ENCODE measurements at places on chromosomes 1 and 21.

DNA sequence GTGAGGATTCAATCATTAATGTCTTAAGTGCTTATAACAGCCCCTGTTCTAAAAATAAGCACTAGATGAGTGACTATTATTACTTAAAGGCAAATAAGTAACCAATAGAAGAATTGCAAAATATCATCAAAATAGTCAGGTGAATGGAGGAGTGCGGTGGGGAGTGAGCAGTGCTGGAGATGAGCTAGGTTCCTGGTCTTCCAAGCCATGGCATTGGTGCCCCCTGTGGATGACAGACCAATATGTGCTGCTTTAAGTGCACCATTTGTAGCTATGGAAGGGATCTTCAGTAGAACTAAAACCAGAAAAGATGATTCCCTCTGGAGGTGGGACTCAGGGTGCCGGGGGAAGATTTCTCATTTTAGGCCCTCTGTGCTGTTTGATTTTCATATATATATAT is 46.1 kb upstream of the SLC30A1 start:
- DNase-seq = peak; percentile 61

DNA sequence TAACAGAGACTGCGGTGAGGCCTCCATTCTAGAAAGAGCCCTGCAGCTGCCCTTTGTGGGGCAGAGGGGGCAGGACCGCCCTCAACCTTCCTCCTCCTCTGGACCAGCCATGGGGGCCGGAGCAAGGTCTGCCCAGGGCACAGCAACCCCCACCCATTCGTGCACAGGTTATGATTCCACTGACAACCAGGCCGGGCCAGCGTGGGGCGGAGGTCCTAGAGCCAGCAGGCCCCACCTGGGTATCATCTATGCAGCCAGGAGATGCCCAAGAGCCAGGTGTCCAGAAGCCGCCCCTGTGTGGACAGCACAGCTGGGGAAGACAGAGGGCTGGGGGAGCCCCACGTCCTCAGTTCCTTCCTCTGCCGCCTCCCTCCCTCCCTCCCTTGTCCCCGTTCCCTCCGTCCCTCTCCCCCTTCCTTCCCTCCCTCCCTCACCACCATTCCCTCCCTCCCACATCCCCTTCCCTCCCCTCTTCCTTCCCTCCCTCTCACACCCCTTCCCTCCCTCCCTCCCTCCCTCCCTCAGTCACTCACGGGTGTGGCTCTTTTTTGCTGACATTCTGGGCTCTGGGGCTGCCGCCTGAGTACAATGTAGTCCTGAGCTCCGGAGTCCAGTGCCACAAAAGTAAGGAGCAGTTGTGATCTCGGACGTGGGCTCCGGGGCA is 12.3 kb downstream of the RNF223 start:
- DNase-seq = no peak

DNA sequence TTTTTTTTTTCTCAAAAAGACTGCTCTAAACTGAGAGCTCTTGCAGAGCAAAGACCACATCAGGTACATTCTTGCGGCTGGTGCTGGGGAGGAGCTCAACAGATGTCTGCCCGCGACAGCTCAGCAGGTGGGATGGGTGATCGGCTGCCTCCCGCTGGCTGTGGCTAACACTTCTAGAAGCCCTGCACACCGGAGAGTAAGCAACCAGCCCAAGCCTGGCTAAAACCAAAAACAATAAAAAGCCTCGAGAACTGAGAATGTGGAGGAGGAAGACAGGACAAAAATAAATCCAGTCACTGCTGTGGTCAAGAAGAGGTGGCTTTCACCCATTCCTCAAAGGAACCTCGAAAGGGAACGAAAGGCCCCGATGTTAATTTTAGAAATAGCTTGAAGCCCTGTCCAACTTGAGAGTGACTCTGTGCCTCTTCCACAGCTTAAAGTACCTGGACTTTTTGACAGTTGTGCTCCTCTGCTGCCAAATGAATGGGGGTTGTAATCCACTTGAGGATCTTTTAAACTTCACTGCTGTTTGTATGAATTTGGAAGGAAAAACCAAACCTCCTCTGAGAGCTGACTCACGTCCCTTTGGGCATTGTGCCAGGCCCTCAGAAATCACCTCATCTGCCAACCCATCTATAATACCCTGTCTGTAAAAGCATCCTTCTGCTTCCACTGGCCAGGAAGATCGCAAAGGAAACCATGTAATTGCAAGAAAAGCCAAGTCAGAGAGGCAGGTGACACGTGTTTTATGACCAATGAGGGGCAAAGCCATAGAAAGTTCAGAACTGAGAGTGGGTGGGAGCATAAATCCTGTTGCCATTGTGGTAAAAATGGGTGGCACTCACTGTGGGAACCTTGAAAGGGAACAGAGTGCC is 78.6 kb downstream of the KCNN3 start:
- DNase-seq = peak; percentile 87

DNA sequence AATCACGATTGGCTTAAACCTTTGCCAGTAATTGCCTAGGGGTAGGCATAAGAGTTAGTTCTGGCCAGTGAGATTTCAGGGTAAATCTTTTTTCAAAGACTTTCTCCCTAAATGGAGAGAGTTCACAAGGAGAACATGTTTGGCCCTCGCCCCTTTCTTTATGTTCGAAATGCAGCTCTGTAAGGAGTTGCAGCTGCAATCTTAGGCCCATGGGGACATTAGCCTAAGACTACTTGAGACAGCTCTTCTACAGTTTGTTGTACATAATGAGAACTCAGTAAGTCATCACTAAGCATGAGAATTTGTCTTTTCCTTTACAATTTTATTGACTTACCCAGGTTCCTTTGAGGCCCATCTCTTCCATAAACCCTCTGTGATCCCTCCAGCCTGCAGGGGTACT is 40.4 kb upstream of the GADD45A start:
- no peak for DNase-seq

- DNase-seq = peak; percentile 76
Observed at GRCh38 chr1:116738673-116739370, 15.4 kb upstream of the CD2 start.

DNA sequence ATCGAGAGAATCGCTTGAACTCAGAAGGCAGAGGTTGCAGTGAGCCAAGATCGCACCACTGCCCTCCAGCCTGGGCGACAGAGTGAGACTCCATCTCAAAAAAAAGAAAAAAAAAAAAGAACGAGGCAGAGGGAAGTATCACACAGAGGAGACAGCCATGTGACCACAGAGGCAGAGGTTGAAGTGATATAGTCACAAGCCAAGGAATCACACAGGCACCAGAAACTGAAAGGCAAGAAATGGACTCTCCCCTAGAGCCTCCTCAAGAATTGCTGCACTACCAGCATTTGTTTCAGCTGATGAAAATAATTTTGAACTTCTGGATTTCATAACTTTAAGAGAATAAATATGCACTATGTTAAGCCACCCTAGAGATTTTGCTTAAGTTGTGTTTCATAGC is 459.6 kb downstream of the PTPRC start:
- no peak for DNase-seq

DNA sequence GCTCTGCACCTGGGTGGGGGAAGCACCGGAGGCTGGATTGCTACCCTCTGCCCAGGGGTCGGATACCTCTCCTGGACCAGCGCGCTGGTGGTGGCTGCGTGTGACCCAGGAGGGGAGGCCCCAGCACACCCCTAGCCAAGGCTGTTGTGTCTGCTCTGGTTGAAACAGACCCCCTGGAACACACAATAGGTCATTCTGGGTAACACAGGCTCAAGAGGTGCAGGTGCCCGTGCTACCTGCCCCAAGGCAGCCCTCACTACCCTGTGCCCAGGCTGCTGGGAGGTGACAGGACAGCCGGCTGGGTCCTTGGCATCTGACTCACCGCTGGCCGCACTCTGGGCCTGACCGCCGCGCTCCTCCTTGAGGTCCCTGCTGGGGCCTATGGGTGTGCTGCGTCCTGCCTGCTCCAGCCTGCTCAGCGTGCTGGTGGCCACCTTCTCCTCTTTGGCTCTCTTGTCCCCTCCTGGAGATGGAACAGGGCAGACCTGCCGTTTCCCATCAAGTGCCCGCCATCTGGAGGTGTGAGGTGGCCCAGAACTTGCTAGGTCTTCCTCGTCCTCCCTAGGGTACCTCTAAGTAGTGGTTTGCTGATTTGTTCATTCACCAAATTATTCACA is 30.0 kb downstream of the ZBTB17 start:
- DNase-seq = no peak

DNA sequence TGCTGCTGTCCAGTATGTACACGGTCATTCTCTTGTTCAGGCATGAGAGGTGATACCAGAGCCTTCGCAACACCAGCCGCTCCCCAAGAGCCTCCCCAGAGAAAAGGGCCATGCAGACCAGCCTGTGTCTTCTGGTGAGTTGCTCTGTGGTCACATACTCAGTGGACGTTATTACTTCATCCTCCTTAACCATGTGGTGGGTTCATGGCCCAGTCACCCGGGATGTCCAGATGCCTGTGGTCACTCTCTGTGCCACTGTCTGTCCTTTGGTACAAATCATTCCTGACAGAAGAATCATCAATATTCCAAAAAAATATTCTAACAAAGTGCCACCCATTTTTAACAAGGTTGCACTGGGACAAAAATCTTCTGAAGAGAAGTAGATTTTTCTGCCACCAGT is 8.8 kb upstream of the ZNF124 start:
- no peak for DNase-seq

GRCh38 chr1:25703041-25703440 is 86.5 kb downstream of the MAN1C1 start:
- DNase-seq = no peak

- no peak for DNase-seq
Observed at GRCh38 chr1:26078286-26079177, 11.1 kb upstream of the TRIM63 start.

DNA sequence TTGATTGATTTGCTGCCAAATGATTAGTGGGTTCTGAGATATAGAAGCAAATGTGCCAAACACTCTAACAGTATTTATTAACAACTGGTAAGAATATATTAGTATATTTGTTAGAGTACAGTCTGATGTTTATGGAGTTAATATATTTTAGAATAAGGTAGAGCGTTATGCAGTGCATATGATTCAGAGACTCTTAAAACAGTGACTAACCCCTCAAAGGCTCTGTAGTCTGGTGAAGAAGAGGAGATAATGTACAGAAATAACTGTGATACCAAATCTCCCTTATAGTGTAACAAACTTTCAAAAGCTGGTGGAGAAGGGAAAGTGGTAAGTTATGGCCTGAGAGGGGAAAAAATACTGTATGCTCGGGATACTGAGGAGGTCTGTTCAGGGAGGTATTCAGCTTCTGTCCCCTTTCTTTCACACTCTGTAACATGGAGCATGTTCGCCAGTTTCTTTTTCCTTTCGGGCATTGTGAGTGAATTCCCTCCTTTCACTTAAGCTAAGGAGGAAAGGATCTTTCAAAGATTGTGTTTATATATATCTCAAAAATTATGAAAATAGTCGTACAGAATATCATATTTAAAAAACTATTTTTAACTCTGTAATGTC is 121.2 kb downstream of the ADGRL2 start:
- no peak for DNase-seq

DNA sequence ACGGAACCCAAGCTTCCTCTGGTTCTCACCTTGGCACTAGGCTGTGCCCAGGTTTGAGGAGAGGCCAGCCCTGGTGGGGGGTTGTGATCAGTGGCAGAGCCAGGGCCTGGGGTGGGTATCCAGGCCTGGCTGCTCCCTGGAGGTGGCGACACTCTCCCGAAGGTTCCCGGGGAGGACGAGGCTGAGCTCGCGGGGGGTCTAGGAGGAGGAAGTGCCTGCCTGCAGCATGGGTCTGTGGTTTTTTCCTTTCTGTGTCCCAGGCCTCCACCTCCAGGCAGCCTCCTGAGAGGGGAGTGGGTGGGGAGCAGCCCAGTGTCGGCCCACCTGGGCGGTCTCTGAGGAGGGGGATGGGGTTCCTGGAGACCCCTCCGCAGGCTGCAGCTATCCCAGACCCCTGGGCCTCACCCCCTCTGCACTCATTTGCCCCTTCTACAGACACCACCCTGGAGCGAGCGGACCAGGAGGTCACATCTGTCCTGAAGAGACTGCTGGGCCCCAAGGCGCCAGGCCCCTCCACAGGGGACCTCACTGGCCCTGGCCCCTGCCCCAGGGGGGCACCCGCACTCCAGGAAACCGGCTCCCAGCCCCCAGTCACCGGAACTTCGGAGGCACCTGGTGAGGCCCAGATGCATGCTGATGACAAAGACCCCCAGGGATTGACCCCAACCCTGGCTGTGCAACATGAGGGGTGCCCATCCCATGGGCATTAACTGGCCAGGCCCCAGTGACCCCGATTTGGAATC is 44.3 kb downstream of the TRIM11 start:
- no peak for DNase-seq

- DNase-seq = no peak
Observed at GRCh38 chr1:181508486-181509165, 25.3 kb downstream of the CACNA1E start.

DNA sequence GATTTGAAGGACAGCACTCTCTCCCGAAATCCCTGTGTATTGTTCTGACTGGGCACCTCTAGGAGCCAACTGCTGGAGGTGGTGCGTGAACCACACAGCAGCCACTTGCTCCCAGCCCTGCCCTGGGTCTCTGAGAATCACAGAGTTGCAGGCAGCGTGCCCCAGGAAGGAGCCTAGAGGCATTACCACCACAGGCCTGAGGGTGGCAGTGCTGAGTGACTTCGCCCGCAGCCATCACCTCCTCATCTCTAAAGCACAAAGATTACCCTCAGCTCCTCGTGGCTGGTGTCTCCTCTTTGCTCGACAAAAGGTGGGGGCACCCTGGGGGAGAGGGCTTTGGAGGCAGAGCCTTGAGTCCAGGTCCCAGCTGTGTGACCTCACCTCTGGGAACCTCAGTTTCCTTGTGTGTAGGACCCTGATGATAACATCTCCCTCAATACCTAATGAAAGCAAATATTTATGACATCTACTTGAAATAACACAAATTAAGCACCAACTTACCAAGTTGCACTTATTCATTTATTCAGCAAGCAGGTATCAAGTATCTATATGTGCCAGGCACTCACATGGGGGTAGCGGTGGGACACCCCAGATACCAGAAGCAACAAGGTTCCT is 86.3 kb downstream of the VWA5B1 start:
- DNase-seq = peak; percentile 20

GRCh38 chr1:28259934-28260802 is 850 bp downstream of the SESN2 start:
- DNase-seq = no peak

DNA sequence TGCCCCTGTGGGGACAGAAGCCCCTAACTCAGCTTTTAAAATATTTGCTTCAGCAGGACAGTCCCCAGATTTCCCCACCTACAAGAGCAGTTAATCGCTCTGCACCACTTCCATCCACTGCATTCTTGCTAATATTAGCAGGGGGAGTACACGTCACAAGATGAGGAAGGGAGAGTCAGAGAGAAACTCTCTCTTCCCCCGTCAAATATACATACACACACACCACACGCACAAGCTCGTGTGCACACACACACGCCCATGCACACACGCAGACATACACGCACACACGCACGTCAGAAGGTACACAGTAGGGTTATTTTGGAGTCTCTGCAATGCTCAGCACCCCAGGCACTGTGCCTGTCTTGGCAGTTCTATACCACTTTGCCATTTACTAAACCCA is 2.1 kb downstream of the CLCA1 start:
- DNase-seq = no peak

GRCh38 chr1:17919525-17920439 is 164.6 kb downstream of the ACTL8 start:
- DNase-seq = no peak
